ENCODE measurements at places on chromosomes 2 and 18.

GRCh38 chr2:224038049-224038829 is 847 bp downstream of the SERPINE2 start:
- DNase-seq, result peak; percentile 40

- DNase-seq, result peak; percentile 36
Observed at GRCh38 chr2:218081063-218081462, 12.0 kb downstream of the RUFY4 start.

DNA sequence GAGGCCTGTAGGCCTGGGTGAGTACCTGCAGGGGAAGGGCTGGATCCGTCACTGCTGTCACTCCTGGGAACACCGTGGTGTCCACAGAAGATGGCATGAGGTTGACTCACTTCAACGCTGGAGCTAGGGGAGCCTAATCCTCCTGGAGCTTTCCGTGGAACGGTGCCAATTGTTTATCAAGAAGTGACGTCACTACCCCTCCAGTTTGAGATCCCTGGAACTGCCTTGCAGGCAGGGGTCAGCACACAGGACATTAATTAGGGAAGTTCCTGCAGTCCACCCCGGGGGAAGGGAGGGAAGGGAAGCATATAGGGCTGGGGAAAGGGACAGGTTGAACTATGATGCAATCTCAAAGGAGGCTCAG is 408.6 kb downstream of the GALR1 start:
- DNase-seq, result no peak

GRCh38 chr2:29096969-29097368 is 18.2 kb upstream of the CLIP4 start:
- no peak for DNase-seq
